ENCODE measurements at places on chromosomes 7 and 10. TPM values are rescaled to one million over a fixed set of nuclear protein-coding genes. Genes with fewer than 3 reads are reported as not detected.

The TMEM213 gene
- not detected for polyA plus RNA-seq

The SUGCT gene
- 10.1 TPM for polyA plus RNA-seq

The TMEM270 gene
- polyA plus RNA-seq: not detected

The LUC7L2 gene
- polyA plus RNA-seq: 17.9 TPM

The SFRP5 gene
- 0.32 TPM for polyA plus RNA-seq

DNA sequence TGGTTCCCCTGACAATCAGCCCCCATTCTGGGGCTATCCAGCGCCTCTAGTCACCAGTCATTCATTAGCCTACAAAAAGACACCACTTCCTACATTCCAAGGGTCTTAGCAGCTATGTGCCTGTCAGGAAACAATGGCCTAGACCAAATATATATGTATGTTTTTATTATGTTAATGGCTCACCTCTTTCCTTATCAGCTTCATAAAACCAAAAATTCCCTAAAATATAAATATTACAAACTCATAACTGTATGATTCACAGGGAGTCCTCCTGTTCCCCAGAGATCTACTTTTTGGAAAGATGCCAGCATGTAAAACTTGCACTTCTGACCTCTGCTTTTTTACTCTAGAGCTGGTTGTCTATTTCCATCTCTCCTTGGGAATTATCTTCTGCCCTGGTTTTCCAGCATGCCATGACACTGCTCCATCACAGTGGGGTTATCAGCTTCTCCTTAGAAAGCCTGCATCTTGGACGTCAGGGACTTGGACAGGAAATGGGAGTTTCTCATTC, 79.2 kb downstream of the ABCA13 start:
- no peak for DNase-seq

GRCh38 chr10:71161425-71161824, 50.9 kb upstream of the UNC5B start:
- no peak for DNase-seq

DNA sequence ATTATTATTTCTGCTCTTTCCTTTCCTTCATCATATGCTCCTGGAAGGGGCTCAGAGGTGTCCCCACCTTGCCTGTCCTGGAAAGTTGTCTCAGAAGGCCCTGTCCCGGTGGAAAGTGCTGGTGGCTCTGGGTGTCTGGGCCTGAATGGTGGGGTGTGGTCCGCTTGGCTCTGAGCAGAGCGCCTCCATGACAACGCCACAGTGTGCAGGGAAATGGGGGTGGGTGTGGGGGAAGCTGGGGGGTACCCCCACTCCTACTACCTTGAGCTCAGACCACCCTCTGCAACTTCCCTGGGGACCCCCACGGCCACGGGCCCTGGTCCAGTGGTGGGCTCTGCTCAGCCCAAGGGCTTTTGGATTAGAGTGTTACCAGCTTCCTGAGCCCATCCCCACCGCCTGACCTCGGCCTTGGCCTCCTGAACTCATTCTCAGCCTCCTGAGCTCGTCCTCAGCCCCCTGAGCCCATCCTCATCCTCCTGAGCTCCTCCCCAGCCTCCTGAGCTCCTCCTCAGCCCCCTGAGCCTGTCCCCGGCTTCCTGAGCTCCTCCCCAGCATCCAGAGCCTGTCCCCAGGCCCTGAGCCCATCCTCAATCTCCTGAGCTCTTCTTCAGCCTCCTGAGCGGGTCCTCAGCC, 106.4 kb upstream of the FAM20C start:
- DNase-seq: no peak

DNA sequence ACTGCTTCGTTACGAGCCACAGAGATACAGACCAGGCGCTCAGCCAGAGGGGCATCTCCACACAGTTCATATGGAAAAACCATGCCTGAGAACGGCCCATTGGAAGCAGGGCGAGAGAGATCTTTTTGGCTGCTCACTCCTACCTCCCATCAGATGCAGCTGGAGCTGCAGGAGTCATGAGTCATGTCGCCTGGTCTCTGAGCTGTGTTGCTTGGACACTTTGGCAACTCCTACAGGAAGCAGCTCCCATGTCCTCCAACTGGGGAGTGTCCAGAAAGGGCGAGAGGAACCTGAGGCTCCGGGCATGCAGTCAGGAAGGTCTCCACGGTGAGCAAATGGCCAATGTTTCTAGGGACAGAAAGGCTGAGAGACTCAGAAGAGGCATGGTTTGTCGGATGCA, 24.9 kb downstream of the INSIG1 start:
- no peak for DNase-seq

GRCh38 chr7:38674513-38674912, 43.3 kb upstream of the AMPH start:
- no peak for DNase-seq

- no peak for DNase-seq
Measured at GRCh38 chr7:30193336-30193943, 58.7 kb downstream of the MTURN start.

DNA sequence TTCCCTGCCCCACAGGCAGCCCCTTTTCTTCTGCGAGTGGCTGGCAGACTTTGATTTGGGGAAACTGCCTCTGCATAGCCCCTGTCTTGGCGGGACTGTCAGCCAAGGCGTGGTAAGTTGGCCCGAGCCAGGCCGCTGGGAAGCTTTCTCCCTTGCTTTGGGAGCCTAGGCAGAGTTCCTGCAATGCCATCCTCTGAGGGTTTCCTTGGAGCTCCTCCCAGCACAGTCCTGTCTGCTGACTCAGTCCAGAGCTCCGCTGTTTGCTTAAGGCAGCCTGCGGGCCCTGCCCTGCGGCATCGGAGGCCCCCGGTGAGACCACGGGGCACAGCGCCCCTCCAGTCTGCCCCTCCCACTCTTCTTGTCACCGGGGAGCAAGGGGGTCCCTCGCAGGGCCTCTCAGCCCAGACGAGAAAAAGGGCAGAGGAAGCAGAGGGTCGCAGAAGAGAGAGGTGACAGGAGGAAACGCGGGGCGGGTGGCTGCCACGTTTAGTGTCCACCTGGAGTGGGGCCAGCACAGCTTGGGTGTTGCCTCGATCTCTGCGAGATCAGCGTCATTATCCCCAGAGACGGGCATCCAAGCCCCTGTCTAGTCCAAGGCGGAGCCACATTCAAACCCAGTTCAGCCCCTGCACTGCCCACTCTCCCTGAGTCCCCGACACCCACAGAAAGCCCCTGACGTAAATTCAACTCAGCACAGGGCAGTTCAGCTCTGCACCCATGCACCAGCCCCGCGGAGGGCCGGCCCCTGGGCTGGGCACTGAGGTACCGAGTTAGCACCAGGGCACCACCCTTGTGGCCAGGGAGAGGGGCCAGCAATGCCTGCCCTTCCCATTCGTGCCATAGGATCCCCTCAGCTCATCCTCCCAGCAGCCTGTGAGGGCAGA, 59.0 kb upstream of the CHST15 start:
- DNase-seq: peak; percentile 38

All from HepG2 (cell line).